ENCODE measurements at places on chromosomes 11 and 22.

GRCh38 chr11:67282155-67282875 lies 6.8 kb upstream of the ANKRD13D start:
- H3K27me3 ChIP-seq = no peaks in the 10 kb centered on the region
- H3K36me3 ChIP-seq = peaks cover 7% of the 10 kb centered on the region
- no peak overlapping the region for H3K4me3 ChIP-seq
- H3K27ac ChIP-seq = no peak overlapping the region

DNA sequence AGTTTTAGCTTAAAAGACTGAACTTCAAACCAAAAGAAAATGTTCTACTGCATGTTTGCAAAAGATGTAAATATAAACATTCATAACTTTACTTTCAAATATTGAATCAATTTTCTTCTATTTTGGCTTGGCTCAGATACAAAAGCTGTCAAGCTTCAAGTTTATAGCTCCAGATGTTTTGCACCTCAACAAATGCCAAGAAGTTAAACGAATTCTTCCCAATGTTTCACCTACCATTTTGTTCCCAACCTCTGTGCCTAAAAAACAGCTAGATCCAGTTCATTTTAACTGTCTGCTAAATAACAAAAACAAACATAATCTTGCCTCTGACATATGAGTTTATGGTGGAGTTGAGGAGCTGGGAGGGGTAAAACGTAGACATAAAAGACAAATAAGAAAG lies 76.5 kb downstream of the RAB30 start:
- DNase-seq = no peak
- no peaks in the 10 kb centered on the region for H3K36me3 ChIP-seq
- no peak overlapping the region for H3K27ac ChIP-seq
- no peak overlapping the region for H3K4me3 ChIP-seq

DNA sequence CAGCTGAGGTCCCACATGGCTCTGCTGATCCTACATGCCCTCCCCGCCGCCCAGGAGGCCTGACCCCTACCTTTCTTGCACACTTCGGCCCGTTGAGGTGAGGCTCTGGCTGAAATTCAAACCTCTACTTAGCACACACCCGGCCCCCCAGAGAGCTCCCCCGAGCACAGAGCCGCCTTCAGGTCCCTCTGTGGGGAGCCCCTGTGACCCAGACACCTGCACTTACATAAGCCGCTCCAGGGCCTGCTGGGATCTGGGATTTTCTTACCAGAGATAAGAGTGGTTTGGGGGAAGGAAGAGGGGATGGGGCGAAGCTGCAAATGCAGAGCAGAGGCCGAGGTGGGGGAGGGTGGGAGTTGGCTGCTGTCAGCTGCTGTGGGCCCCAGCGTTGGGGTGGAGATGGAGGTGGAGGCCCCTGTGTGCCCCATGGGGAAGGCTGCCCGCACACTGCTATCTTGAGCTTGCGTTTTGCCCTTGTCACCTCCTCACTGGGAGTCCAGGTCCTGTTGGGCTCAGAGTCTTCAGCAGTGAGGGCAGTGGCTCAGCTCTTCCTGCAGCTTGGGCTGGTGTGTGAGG lies 30.6 kb downstream of the CAPN1 start:
- no peak overlapping the region for H3K4me3 ChIP-seq
- peaks cover 3% of the 10 kb centered on the region for H3K27me3 ChIP-seq
- peak overlapping the region; percentile 14 for H3K27ac ChIP-seq
- H3K4me1 ChIP-seq = peaks cover 38% of the 10 kb centered on the region
- DNase-seq = no peak

DNA sequence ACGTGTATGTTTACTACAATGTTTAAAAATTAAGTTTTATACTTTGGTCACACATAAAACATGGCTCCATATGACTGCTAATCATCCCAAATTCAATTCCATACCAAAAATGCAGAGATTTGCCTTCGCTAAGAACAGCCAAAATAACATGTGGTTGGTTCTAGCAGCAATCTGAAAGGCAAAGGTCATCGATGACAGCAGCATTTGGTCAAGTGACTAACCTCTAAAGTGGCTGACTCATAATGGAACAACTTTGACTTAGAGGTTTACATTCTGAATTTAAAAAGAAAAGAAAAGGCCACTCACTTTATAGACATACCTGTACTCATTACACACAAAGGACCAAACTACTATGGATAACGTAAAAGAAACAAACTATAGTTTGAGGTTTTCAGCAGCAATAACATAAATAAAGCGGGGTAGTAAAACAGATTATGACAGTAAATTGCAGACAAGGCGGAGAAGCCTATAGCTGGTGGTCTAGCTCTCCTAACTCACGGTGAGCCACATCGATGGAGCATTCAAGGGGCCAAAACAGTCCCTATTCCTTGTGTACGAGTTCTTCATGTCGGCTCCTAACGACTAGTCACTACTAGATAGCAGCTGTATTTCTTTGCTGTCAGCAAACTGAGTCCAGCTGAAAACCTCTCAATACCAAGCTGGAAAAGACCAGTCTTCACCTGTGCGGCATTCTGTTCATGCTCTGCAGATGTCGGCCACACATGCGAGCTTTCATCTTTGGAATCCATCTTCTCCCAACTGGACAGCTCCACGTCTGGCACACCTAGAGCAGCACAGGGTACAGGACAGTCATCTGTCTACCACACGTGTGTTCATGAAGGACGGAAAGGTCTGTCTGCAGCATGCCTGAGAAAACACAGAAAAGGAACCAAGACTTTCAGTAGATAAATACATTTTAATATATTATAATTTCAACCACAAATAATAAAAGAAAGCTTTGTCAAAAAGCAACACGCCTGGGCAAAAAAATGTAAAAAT lies 42.1 kb downstream of the PRDM10 start:
- no peak for DNase-seq
- H3K4me1 ChIP-seq = no peaks in the 10 kb centered on the region
- no peak overlapping the region for H3K4me3 ChIP-seq
- no peak overlapping the region for H3K27ac ChIP-seq
- no peaks in the 10 kb centered on the region for H3K27me3 ChIP-seq
- peaks cover 37% of the 10 kb centered on the region for H3K36me3 ChIP-seq

GRCh38 chr11:31869986-31870385 lies 58.9 kb upstream of the PAX6 start:
- H3K27me3 ChIP-seq = peaks cover 43% of the 10 kb centered on the region
- no peaks in the 10 kb centered on the region for H3K36me3 ChIP-seq
- DNase-seq = no peak
- peaks cover 12% of the 10 kb centered on the region for H3K4me1 ChIP-seq

DNA sequence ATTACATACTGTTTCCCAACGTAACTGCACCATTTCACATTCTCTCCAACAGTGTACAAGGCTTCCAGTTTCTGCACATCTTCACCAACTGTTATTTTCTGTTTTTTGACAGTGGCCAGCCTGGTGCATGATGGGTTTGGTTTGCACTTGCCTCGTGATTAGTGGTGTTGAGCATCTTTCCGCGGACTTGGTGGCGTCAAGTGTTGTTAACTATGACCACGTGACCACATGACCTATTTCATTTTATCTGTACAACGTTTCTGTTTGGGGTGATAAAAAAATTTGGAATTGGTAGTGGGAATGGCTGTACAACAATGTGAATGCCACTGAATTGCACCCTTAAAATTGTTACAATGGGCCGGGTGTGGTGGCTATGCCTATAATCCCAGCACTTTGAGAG lies 2.5 kb upstream of the YPEL1 start:
- no peak overlapping the region for H3K27ac ChIP-seq
- no peaks in the 10 kb centered on the region for H3K36me3 ChIP-seq
- DNase-seq = no peak
- H3K4me3 ChIP-seq = no peak overlapping the region
- H3K4me1 ChIP-seq = peaks cover 48% of the 10 kb centered on the region

GRCh38 chr11:1373536-1374214 lies 16.1 kb upstream of the BRSK2 start:
- no peak overlapping the region for H3K4me3 ChIP-seq
- no peaks in the 10 kb centered on the region for H3K36me3 ChIP-seq
- H3K27me3 ChIP-seq = peaks cover 17% of the 10 kb centered on the region
- no peak overlapping the region for H3K27ac ChIP-seq
- H3K4me1 ChIP-seq = peaks cover 9% of the 10 kb centered on the region
- DNase-seq = no peak

- peak overlapping the region; percentile 47 for H3K4me3 ChIP-seq
- H3K4me1 ChIP-seq = peaks cover 39% of the 10 kb centered on the region
- peak; percentile 23 for DNase-seq
- peak overlapping the region; percentile 95 for H3K27ac ChIP-seq
These were observed 70.7 kb upstream of the AKIP1 start for GRCh38 chr11:8839957-8840945.

DNA sequence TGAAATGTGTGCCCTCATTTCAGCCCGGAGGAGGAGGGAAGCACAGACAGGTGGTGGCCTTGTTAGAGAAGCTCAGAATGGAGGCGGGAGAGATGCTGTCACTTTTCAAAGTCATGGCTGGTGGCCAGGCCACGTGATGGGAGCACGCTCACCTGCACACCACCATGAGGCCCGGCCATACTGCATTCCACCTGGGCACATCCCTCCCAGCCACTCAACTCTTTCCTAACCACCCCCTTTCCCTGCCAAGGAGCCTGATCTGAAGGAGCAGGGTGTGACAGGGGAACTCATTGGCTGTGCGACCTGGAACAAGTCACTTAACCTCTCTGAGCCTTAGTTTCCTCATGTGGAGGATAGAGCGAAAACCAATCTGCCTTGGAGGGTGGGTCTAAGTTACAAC lies 364.5 kb downstream of the CTTN start:
- no peak overlapping the region for H3K4me3 ChIP-seq
- H3K27me3 ChIP-seq = peaks cover 9% of the 10 kb centered on the region
- no peak overlapping the region for H3K27ac ChIP-seq
- no peaks in the 10 kb centered on the region for H3K36me3 ChIP-seq

DNA sequence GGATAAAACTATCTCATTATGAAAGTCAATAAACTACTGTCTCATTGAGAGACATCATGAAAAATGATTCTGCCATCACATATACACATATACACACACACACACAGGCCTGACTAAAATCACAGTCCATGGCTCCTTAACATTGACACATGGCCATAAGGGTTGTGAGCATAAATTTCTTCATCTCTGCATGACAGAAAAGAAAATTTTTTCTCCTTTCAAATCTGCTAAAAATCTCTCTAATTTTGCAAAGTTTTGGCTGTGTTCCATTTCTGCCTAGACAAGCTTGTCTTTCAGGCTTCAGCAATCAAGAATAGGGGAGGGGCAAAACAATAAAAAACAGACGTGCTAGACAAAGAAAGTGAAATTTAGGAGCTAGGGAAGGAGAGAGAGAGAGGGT lies 324.5 kb downstream of the LRRC4C start:
- no peaks in the 10 kb centered on the region for H3K4me1 ChIP-seq
- no peak overlapping the region for H3K4me3 ChIP-seq
- DNase-seq = no peak
- H3K27ac ChIP-seq = no peak overlapping the region
- no peaks in the 10 kb centered on the region for H3K27me3 ChIP-seq

- peaks cover 3% of the 10 kb centered on the region for H3K27me3 ChIP-seq
- H3K27ac ChIP-seq = peak overlapping the region; percentile 45
- no peak overlapping the region for H3K4me3 ChIP-seq
- DNase-seq = no peak
- H3K36me3 ChIP-seq = no peaks in the 10 kb centered on the region
These were observed 23.4 kb upstream of the CREB3L1 start for GRCh38 chr11:46254133-46254491.

DNA sequence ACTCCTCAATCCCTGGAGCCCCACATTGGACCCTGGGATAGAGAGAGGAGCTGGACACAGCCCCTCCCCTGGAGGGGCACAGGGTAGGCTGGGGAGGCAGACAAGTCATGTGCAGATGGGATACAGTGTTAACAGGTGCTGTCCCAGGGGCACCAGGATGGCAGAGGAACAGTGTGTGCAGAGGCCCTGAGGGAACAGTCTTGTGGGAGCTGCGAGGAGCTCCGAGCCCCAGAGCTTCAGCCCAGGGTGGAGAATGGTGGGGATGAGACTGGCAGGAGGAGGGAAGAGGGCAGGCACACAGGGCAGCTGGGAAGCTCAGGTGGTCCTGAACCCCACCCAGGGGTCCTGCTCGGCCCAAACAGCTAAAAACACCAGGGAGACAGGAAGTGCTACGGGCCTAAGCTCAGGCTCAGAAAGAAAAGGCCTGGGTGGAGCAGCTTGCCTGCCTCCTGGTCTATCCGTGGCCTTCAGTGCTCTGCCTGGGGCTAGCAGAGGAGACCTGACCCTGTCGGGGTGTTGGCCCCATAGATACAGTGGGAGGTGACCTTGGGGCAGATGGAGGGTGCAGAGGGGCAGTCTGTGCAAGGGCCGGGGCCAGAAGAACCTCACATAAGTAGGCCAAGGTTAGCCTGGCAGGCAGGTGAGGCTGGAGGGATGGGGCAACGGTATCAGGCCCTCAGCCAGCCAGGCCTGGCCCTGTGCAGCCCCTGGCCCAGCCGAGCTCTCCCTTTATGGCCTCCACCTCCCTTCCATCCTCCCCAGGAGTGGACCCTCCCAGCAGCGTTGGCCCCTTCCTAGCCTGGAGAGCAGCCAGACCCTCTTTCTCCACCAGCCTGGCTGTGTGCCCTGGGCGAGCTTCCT lies 15.4 kb downstream of the CAPN5 start:
- no peak for DNase-seq
- peaks cover 37% of the 10 kb centered on the region for H3K4me1 ChIP-seq
- peaks cover 21% of the 10 kb centered on the region for H3K36me3 ChIP-seq
- no peak overlapping the region for H3K4me3 ChIP-seq
- peaks cover 5% of the 10 kb centered on the region for H3K27me3 ChIP-seq
- peak overlapping the region; percentile 88 for H3K27ac ChIP-seq

DNA sequence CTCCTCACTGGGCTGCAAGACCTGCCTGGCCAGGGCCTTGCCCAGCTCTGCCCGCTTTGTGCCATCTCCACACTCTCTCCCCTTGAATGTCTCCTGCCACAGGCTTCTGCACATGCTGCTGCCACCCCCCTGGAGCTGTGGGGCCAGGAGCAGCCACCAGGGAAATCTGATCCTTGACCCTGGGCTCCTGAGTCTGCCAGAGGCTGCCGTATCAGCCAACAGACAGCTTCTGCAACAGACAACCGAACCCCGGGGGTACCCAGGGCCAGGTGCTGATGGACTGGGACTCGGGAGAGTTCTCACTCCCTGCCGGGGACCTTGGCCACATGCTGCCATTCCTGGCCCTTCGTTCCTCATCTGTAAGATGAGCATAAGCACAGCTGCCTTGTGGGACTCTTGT lies 3.3 kb upstream of the PPARA start:
- H3K36me3 ChIP-seq = no peaks in the 10 kb centered on the region
- peaks cover 81% of the 10 kb centered on the region for H3K27me3 ChIP-seq
- no peak for DNase-seq
- H3K4me1 ChIP-seq = peaks cover 24% of the 10 kb centered on the region

GRCh38 chr11:6721343-6721742 lies 38.2 kb upstream of the MRPL17 start:
- H3K27ac ChIP-seq = no peak overlapping the region
- DNase-seq = no peak
- H3K36me3 ChIP-seq = no peaks in the 10 kb centered on the region
- H3K27me3 ChIP-seq = peaks cover 13% of the 10 kb centered on the region

Measured in nephron progenitor cell (in vitro differentiated cells).